ENCODE measurements at places on chromosomes 2 and 18.

- peak; percentile 39 for DNase-seq
Observed at GRCh38 chr18:54269893-54270844, 852 bp downstream of the POLI start.

- no peak for DNase-seq
Observed at GRCh38 chr18:56517196-56517595, 121.2 kb downstream of the TXNL1 start.

DNA sequence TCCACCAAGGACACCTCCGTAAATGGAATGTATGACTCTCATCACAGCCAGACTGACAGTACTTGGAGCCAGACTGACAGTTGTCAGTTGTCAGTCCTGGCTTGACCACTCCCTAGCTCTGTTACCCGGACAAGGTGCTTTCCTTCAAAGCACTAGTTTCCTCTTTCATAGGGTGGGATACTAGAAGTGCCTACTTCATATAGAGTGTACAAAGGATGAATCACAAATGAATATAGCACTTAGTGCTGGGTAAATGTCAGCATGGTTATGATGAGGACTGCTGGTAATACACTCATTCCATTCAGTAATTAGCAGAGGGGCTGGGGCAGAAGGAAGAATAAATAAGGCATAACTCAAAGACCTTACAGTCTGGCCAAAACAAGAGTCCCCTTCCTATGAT, 91.4 kb downstream of the ARL4C start:
- DNase-seq = no peak

- no peak for DNase-seq
Observed at GRCh38 chr2:233259730-233260129, 8.3 kb downstream of the ATG16L1 start.

DNA sequence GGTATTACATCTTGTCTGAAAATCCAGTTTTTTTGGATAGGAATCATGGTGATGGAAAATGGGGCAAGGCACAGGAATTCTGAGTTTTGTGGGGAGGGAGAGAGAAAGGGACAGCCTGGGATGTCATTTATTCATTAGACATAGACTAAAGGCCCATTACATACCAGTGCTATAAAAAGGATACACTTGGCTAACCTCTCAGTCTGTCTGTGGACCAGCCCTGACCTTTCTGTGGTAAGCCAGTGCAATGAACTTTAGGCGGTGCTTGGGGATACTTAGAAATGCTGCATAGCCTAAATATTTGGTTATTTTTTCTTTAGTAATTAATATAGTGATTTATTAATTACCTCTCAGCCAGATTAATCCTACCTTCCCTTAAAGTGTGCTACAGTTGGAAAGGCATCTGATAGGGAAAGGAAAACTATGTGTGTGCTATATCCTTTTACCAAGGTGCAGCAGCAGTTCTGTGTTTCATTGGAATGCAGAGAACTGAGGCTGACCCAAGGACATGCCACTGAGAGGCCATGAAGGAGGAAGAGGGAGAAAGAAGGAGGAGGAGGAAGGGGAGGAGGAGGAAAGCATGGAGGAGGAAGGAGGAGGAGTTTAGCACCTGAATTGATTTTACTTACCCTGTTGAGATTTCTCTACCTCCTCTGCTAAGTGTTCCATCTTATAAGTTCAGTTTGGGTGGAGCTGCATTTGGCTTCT, 37.5 kb downstream of the KCNS3 start:
- no peak for DNase-seq

GRCh38 chr2:209496586-209496982, 72.7 kb downstream of the MAP2 start:
- no peak for DNase-seq

DNA sequence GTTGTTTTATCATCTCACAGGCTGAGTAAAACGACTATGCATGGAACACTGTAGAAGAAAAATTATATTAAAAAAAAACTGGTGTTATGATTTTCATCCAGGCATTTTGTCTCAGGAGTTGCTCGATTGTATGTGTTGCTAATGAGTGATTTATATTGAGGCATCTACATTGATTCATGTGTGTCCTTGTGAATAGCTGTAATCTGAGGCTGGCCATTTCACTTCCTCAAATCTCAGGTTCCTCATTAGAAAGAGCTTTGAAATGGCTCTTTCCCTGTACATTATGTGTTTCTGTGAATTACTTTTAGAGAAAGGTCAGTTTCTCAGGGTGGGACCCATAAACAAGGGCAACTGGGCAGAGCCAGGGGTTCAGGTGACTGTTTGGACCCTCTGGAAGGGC, 2.3 kb downstream of the IL18R1 start:
- DNase-seq = no peak

GRCh38 chr2:100821255-100821910, 1.4 kb downstream of the NPAS2 start:
- no peak for DNase-seq

GRCh38 chr2:96138179-96139145, at the start of gene ASTL:
TSS of gene ASTL (minus strand) at chr2:96138502. CDS start at chr2:96138436, 66 bp downstream.
- no peak for DNase-seq

GRCh38 chr18:48949050-48949605, 1.6 kb downstream of the SMAD7 start:
- no peak for DNase-seq

DNA sequence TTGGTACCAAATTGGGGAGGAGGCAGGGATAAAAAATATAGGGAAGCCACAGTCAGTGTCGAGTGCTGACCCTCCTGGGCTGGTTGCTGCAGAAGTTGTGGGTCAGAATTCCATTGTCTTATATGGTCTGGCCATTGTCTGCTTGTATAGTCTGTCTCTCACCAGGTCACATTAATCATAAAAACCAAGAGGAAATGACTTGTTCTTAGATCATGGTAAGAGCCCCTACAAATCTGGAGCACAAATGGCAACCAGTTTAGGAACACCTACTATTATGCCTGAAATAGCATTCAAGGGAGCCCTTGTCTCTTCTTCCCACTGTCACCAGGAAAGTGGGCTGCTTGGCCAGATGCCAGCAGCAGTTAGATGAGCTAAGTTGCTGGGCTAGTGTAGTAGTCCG, 119.7 kb upstream of the RMP24 start:
- DNase-seq = no peak

DNA sequence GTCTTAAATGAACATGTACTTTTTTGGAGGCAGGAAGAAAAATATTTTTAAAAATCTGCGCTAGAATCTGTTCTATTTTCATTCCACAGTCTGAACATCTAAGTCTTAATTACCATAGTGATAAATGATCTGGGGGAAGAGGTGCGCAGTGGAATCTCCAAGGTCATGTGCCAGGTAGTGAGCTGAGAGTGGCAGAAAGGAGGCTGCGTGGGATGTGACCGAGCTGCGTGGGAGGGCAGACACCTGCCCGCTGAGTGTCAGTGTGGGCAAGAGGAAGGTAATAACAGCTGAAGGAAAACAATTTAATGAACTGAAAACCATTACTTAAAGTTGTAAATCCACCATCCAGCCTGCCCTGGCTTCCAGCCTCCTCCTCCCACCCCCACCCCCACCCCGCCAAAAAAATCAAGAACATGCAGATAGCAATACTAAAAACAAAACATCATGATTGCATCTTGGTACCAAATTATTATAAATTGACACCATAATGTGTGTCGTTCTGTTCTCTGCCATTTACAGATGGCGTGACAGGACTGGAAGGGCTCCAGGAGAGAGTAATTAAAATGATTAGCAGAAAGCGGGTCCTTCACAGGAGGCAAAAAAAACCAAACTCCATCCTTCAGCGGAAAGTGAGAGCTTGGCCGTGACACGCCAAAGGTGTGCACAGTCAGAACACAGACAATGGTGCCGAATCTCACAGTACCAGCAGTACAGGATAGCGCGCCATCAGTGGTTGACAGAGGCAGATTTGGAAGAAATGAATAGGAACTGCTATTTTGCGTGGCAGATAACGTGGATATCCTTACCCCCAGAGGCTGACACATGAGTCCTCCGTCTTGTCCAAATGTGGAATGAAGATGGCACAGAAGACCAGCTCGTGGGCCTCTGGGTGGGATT, 11.4 kb upstream of the DTNB start:
- DNase-seq = no peak

Data from prostate gland (tissue), 2 donors.